ENCODE measurements at places on chromosomes 7 and 10.

DNA sequence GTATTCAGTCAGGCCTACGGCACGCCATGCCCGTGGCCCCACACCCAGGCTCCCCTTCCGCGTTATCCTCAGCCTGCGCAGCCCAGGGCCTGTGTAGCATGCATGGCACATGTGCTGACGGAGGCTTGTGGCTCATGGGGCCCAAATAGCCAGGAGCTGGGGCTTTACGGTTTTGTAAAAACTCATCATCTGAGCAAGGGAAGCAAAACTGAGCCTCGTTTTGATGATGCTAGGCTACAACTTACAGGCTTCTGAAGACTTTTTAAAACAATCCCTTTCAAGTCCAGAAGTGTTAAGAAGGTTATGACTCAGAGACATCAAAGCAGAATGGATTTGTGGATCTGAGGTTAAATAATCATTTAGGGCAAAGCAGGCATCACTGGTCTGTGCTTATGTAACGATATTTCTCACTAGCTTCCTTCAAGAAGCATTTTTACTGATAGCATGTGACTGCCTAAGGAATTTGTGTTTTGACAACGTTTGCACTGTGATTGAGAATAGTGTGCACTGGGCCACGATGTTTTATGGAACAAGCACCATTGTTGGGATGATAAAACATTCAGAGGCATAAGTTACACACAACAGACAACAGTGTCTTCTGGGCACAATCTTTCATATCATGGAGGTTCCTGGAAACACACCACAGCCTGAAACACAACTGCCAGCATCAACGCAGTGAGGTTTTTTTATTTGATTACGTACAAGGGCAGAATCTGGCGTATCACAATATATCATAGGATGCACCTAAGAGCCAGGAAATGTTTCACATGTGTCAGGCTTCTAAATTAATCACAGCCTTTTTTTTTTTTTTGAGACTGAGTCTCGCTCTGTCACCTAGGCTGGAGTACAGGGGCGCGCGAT, 274.3 kb downstream of the CCDC3 start:
- no peak for DNase-seq

- no peak for DNase-seq
Measured at GRCh38 chr7:107528461-107528860, 35.3 kb downstream of the COG5 start.

- no peak for DNase-seq
Measured at GRCh38 chr7:70812511-70812910, 319.4 kb upstream of the GALNT17 start.

- DNase-seq, result no peak
Measured at GRCh38 chr10:44779511-44779910, 131.6 kb upstream of the TMEM72 start.

DNA sequence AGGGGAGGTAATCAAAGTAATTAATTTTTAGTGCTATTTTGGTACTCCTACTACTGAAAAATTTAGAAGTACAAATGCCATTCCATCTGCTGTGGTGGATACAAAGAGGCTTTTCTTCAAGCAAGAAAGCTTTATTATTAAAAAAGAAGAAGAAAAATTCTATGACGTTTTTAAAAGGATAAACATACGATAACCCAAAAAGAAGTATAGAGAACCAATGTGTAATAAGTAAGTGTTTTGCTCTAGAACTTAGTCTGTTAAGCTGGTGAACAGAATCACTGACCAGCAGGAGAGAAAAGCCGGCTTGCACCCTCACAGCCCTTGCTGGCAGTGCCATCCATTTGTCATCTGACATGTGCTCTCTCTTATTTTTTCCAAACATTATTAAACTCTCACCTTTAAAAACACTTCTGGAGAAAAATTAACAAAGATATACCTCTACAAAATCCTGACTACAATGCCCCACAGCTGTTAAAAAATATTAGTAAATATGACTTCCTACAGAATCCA, 81.5 kb downstream of the SRPK2 start:
- no peak for DNase-seq

DNA sequence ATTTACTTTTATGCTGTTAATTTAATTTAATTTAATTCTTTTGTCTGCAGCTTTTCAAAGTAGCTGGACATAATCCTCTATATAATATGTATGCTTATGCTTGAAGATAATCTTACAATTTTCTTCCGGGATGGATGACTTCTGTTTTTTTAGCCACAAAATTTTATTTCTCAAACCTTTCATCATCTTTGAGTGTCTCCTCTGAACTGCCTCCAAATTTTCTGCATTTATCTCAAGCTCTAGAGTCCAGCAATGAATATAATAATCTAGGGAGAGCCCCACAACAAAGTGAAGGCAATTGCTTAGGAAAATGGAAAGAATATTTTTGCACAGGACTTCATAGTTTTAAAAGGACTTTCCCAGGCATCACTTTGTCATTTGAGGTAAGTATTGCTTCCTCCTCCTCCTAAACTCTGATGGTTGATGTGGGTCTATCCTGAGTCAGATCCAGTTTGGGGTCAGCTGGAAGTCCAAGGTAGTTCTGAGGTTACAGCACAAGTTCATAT, 53.7 kb upstream of the FAM3C start:
- no peak for DNase-seq

DNA sequence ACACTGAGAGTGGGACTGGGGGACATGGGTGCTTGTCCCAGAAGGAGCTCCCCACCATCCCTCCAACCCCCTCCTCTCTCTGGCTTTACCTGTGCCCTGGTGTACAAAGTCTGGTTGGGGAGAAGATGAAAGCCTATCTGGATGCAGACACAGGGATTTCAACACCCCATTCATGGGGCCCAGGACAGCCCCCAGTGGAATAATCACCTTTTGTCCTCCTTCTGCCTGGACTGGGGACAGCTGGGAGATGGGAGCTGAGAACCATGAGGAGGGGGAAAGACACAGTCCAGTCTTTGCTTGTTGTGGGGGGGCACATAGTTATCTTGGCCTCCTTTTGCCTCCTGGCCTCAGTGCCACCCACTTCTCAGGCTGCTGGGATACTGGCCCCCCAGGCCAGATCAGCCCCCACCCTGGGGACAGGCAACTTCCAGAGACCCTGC, 1.4 kb downstream of the SSC4D start:
- no peak for DNase-seq

DNA sequence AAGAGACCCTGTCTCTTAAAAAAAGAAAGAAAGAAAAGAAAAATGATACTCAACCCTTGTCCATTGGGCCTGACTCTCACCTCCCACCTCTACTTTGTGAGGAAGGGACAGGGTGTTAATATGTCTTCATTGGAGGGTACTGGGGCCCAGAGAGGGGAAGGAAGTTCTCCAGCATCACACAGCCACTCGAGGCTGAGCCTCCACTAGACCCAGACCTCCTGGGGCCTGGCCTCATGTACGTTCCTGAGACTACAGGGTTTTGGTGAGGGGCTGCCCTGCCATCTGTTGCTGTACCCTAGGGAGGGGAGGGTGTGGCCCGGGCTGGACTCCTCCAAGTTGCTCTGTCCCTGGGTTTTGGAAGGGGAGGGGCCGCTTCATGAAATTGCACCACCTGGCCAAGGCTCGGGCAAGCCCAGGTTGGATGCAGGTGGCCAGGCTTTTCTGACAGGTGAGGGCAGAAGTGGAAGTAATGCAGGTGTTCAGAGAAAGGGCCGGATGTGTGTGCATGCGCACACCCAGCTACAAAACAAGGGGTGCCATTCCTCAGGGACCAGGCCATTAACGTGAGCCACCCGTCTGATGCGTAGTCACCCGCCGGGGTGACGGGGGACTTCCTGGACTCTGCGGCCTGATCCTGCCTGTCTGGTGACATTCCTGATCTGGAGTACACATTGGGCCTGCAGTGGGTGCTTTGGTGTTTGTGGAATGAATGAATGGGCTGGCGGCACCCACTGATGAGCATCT, 21.7 kb downstream of the GTF2IRD1 start:
- no peak for DNase-seq

DNA sequence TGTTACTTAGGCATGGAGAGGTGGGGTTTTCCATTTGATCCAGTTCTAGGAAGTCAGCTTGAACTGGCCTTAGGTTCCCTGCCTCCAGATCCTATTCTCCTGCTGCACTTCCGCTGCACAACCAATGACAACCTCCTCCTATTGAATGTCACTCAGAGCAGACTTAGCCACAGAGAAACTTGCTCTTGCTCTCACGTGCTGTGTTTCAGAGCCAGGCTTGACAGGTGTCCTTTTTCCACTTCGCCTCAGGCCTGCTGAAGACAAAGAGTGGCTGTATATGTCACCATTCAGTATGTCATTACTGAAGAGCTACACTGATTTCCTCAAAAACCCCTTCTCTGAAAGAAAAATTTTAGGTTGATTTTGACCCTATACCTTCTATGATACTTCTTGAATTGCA, 115.4 kb upstream of the ETV1 start:
- DNase-seq, result no peak

GRCh38 chr7:129853661-129854268, 99.0 kb downstream of the UBE2H start:
- no peak for DNase-seq

- DNase-seq, result no peak
Measured at GRCh38 chr10:127452568-127452967, 96.5 kb upstream of the NPS start.

DNA sequence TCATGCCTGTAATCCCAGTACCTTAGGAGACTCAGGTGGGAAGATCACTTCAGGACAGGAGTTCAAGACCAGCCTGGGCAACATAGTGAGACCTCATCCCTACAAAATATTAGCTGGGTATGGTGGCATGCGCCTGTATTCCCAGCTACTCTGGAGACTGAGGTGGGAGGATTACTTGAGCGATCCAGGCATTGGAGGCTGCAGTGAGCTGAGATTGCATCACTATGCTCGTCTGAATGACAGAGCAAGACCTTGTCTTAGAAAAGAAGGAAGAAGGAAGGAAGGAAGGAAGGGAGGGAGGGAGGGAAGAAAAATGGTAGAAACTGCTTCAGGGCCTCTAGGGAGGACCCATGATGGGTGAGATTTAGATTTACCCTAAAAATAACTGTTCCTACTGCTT, 112.3 kb downstream of the SPDYE5 start:
- no peak for DNase-seq

GRCh38 chr10:132134241-132135052, 52.3 kb upstream of the DPYSL4 start:
- no peak for DNase-seq

Measured in HuH-7 (cell line).